Stimulated activated CD4-positive, alpha-beta T cell treated with anti-CD3 and anti-CD28 coated beads, Interleukin-15, amount 100 ng/mL, for 1 hour (primary cell): ENCODE measurements at places on chromosomes 7 and 10.

DNA sequence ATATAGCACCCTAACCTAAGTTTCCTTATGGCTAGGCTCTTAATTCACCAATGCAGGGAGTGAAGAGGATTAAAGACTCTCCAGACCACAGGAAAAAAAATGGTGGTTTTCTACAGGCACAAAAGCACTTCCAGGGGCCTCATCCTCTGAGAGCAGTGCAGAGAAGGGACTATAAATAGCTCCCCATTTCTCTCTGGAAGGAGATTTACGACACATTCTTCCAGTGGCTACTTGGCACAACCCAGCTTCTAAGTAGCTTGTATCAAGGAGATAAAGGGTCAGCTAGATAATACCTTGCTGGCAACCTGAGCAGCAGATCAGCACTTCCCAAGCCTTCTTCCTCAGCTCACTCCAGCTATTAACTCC is 73.5 kb downstream of the CRPPA start:
- no peak for DNase-seq

DNA sequence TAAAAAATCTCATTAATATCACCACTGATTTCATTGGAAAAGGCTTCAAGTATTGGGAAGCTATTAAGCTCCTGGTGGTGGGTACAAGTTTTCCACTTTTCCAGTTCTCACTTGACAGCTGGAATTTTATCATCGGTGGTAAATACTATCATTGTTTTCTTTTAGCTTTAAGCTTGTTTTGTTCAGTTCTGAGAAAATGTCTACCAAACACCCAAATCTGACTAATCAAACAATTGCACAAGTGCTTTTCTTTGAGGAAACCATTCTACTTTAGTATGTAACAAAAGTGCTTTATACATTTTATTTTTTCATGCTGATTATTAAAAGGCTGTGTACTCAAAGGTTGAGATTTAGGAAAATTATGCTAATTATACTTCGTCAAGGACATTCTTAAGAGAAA is 7.9 kb downstream of the PRPF18 start:
- DNase-seq = no peak

DNA sequence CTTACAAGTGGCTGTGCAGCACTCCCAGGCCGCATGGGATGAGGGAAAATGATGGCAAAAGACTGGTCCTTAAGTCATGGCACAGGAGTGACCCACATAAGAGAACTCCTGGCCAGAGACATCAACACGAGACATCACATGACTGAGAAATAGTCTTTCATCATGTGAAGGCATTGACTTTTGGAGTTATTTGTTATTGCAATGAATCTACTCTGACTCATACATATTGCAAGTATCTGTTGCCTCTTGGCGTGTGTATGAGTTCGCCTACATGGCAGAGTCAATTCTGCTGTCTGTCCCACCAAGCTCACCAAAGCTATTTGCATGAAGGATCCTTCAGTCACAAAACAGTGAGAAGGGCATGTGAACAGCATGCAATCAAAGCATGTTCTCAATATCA is 59.7 kb upstream of the HABP2 start:
- DNase-seq = no peak

DNA sequence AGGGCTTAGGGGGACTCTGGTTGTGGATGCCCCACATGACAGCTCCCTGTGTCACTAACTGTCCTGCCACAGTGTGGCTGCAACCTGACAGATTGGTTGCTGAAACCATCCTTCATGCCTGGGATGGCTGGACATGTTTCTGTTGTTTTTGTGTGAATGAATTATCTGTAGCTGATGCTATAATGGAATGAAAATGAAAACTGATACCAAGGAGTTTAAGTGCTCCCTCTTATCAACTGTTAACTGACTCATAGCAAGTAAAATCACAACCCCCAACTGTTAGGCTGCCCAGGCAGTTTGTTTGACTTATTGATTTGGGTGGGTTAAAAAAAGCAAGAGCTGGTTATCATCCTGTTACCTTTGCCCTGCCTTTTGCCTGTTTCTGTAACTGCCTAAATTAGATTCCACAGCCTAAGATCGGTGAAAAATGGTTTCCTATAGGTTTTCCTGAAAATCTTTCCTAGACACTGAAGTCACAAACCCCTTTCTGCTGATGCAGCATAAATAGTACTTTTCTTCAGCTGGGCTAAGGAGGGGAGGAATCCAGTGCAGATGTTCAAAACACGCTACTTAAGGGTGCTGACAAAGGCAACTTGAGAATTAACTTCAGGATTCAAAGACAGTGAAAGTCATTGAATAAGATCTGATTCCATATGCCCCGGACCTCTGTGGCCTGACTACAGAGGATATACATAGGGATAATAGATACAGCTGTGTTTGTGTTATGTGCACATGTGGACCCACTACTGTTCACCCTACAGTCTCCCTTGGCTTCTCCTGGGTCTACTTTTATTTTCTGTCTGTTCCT is 5.7 kb downstream of the FRAT2 start:
- no peak for DNase-seq

- DNase-seq = no peak
Observed at GRCh38 chr7:42575171-42575570, 336.7 kb downstream of the C7orf25 start.
